Smooth muscle cell of the umbilical artery (primary cell): ENCODE measurements at places on chromosomes 3 and 15. TPM values are rescaled to one million over a fixed set of nuclear protein-coding genes. Genes with fewer than 3 reads are reported as not detected.

Gene PP2D1
- total RNA-seq: not detected in 2 replicates

Gene FRMD4B
- under 0.01 and 0.88 TPM in 2 replicates for total RNA-seq

Gene SAMD7
- total RNA-seq: not detected in 2 replicates

Gene VGLL4
- total RNA-seq: 68.4 and 84.6 TPM in 2 replicates

Gene SLC25A20
- 21.6 and 31.8 TPM in 2 replicates for total RNA-seq

Gene PLA2G4E
- not detected in 2 replicates for total RNA-seq

Gene VILL
- total RNA-seq: 3.6 and 8.9 TPM in 2 replicates

Gene SCG5
- total RNA-seq: 30.9 TPM in 2 replicates

Gene PTH1R
- not detected in 2 replicates for total RNA-seq

Gene C3orf70
- 0.23 and 1.5 TPM in 2 replicates for total RNA-seq

Gene AGTR1
- total RNA-seq: 2.1 and 5.7 TPM in 2 replicates

Gene GPR156
- total RNA-seq: 0.59 and 0.92 TPM in 2 replicates

Gene TNNC1
- total RNA-seq: 0.89 TPM in 1 of 2 replicates, not detected in the other

Gene SNURF
- total RNA-seq: 17.4 and 21.4 TPM in 2 replicates

Gene ZPLD1
- total RNA-seq: 0.42 and 0.59 TPM in 2 replicates

Gene EFCAB12
- 0.05 TPM in 1 of 2 replicates, not detected in the other for total RNA-seq

Gene CADM2
- 0.18 TPM in 1 of 2 replicates, not detected in the other for total RNA-seq

Gene SKOR1
- 0.09 TPM in 1 of 2 replicates, not detected in the other for total RNA-seq

Gene CHRFAM7A
- under 0.01 TPM in 1 of 2 replicates, not detected in the other for total RNA-seq

Gene CLDN16
- total RNA-seq: under 0.01 and 0.23 TPM in 2 replicates

Gene GOLGA6L7
- total RNA-seq: not detected in 2 replicates

Gene PIF1
- total RNA-seq: 2.4 and 5.8 TPM in 2 replicates

Gene UCN2
- total RNA-seq: 2.1 and 2.3 TPM in 2 replicates

Gene KLHL40
- total RNA-seq: not detected in 2 replicates

Gene ACP3
- under 0.01 and 0.05 TPM in 2 replicates for total RNA-seq

Gene SLC12A8
- 33.5 and 226 TPM in 2 replicates for total RNA-seq

Gene DALRD3
- 34.7 and 37.9 TPM in 2 replicates for total RNA-seq

Gene PTPRG
- 28.2 and 29.5 TPM in 2 replicates for total RNA-seq

Gene CALML4
- 0.30 and 2.1 TPM in 2 replicates for total RNA-seq

Gene LRRC2
- total RNA-seq: under 0.01 and 0.23 TPM in 2 replicates

Gene SEMA5B
- not detected in 2 replicates for total RNA-seq

Gene ELL3
- total RNA-seq: 1.7 and 2.7 TPM in 2 replicates

Gene TMEM207
- not detected in 2 replicates for total RNA-seq
